CD14-positive monocyte (primary cell): ENCODE measurements at places on chromosomes 5 and 9.

- no peak for DNase-seq
Measured at GRCh38 chr5:145557345-145557744, 277.8 kb downstream of the PRELID2 start.

GRCh38 chr9:91536211-91536691 is 112.6 kb upstream of the NFIL3 start:
- DNase-seq: no peak

GRCh38 chr9:6471231-6471850 is 58.3 kb downstream of the UHRF2 start:
- DNase-seq: no peak

DNA sequence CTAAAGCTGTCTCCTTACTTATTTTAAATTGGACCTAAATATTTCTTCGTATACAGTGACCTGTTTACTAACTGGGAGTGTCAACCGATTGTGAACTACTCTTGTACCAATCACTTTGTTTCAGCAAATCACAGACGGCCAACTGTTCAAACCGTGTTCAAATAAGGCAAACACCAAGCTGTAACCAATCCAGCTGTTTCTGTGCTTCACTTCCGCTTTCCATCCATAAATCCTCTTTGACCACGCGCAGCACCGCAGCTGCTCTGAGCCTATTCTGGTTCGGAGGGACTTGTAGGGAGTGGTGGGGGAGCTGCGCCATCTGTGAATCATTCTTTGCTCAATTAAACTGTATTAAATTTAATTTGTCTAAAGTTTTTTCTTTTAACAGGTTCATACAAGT is 4.8 kb upstream of the FAM240B start:
- no peak for DNase-seq

DNA sequence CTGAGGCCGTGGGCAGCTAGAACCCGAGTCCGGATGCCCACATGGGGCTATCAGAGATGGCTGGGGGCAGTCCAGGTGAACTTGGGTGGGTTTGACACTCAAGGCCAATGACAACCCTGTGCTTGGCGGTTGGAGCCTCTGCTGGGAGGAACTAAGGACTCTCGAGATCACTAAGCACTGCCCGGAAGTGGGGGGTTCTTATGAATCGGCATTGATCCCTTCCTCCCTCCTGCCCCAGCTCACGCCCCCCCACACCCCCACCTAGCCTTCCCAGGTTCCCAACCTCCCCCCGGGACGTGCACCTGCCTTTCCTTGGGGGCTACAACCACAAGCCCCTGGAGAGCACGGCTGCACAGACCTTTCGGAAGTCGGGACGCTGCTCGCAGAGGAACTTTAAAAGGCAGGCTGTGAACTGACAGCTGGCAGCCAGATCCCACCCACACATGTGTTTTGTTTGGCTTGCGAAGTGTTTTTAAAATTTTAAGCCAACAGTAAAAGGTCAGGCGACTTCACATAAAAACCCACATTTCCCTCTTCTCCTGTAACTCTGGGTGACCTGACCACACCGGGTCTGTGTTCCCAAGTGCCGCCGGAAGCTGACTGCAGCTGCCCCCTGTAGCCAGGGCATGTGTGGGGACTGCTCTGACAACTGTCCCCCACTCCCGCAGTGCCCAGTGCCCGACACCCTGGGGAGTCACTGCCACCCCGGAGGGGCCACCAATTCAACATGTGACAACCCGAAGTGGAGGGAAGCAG is 5.1 kb upstream of the RALGDS start:
- no peak for DNase-seq

DNA sequence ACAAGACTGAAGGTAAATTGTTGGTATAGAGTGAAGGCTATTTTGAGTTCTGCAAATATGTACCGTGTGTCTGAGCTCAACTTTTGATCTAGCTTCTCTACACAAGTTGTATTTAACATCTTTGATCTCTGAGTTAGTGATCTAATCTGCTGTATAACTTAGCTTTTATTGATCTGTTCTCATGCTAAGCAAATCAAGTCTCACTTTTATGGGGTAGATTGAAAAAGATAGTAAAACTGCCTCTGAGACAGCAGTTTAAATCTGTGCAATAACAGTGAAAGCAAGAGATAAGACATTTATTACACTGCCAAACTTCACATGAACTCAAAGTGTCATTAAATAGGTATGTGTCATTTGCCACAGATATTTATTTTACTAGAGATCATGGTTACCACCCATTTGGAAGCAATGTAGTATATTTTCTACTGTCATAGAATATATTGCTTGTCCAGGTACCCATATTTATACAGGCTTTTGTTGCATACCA is 477.3 kb downstream of the ISL1 start:
- DNase-seq: no peak

DNA sequence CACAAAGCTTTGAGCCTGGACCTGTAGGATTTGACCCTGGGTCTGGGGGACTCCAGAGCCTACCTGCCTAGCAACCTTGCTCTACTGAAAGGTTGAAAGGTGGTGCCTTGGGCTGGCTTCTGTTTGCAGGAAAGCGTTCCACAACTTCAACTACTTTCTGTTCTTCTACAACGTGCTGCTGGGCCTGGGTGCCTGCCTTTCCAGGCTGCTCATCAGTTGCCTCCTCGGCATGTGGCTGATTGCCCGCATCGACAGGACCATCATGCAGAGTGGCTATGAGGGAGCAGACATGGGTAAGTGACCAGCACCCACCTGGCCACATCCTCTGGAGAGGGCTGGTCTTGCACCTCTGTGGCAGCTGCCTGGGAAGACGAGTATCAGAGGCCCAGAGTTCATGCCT is 13.6 kb upstream of the CCDC180 start:
- no peak for DNase-seq

DNA sequence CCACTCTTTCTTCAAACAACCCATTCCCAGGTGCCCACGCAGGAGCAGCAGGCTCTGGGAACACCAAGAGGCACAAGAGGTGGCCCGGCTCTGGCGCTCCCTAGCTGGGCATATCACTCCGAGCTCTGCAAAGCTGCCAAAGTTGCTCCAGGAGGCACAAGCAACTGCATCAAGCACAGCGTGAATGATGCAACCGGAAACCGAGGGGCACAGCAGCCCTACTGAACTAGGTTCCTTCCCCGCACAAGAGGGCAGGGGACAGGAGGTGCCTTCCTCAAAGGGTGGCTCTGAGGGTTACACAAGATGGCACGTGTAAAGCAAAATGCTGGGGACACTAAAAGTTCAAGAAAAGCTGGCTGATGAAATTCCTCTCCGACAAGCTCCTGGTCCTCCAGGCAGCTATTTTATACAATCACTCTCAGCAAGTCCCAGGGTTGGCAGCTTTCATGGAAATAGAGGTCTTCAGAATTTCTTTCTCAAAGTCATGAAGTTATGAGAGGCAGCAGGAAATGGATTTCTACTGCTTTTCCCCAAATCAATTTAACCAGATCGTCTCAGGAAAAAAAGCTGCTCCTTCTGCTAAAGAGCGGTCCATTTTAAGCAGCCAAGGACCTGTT is 22.9 kb downstream of the PSMB7 start:
- peak; percentile 86 for DNase-seq

- DNase-seq: no peak
Measured at GRCh38 chr5:179112469-179113142, 52.4 kb downstream of the ZNF354C start.

DNA sequence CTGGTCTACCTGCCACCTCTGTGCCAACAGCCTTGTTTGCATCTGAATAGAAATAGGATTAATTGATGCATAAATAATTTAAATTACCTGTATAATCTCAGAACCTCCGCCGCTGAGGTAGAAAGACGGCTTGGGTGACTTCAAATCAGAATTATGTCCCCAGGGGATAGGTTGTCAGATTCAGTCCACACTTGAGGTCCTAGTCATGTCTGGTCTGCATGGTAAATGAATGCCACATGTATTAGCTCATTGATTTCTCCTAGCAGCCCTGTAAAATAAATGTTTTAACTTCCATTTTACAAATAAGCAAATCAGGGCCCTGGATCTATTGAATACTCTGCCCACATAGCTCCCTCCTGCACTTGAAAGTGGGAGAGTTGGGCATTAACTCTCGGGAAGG is 368.0 kb upstream of the WWC1 start:
- no peak for DNase-seq

- no peak for DNase-seq
Measured at GRCh38 chr5:126030698-126031097, 392.5 kb upstream of the GRAMD2B start.

DNA sequence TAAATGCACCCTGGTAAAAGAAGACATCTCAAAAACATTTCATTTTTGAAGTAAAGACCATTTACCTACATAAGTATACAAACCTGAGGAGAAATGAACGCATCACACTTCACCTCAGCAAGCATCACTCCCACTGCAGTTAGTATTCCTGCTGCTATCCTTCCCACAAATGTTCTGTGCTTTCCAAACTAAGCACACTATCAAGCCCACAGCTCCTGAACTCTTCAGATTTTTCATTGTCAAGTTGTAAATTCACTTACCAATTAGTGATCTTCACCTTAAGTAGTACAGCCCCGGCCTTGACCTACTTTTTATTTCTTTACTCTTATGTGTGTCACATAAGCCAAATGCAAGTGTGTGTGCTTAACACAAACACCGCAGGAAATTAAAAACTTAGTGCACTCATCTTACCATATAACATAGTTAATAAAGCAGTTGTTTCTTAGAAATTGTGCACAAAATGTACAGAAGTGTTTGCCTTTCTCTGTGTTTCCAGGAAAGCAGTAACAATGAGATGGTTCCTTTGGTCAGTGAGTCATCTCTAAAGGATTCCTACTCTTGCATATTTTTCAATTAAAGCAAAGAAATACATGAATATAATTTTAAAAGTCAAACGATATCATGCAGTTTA is 169.4 kb downstream of the APBA1 start:
- no peak for DNase-seq

- no peak for DNase-seq
Measured at GRCh38 chr5:31137676-31138075, 55.8 kb upstream of the CDH6 start.

GRCh38 chr9:106712279-106712678 is 150.7 kb upstream of the ZNF462 start:
- no peak for DNase-seq

- DNase-seq: no peak
Measured at GRCh38 chr9:86924206-86924605, 23.1 kb downstream of the GAS1 start.

DNA sequence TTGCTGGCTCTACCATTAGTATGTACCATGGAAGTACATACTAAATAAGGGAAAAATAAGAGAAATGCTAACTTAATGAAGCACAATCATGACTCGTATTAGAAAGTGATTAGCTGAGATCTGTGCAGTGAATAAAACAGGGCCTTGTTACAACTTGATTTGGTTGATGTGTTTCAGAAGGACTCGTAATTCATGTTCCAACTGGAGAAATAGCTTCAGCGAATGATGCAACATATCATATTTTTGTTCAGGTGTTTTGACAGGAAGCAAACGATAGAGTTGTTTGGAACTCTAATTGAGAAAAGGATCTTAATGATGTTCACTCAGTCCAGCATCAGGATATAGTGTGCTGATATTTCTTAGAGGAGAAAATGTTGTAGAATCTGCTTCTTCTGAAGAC is 474.6 kb upstream of the WWC1 start:
- DNase-seq: no peak

- no peak for DNase-seq
Measured at GRCh38 chr5:112012104-112012503, 255.1 kb upstream of the NREP start.

DNA sequence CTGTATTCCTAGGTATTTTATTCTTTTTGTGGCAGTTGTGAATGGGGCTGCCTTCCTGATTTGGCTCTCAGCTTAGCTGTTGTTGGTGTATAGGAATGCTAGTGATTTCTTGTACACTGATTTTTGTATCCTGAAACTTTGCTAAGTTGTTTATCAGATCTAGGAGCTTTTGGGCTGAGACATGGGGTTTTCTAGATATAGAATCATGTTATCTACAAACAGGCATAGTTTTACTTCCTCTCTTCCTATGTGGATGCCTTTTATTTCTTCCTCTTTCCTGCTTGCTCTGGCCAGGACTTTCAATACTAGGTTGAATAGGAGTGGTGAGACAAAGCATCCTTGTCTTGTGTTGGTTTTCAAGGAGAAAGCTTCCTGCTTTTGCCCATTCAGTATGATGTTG is 129.9 kb downstream of the DMXL1 start:
- peak; percentile 16 for DNase-seq

- no peak for DNase-seq
Measured at GRCh38 chr5:5456858-5457257, 34.4 kb downstream of the ICE1 start.

- DNase-seq: no peak
Measured at GRCh38 chr5:112366987-112367386, 52.1 kb downstream of the EPB41L4A start.

DNA sequence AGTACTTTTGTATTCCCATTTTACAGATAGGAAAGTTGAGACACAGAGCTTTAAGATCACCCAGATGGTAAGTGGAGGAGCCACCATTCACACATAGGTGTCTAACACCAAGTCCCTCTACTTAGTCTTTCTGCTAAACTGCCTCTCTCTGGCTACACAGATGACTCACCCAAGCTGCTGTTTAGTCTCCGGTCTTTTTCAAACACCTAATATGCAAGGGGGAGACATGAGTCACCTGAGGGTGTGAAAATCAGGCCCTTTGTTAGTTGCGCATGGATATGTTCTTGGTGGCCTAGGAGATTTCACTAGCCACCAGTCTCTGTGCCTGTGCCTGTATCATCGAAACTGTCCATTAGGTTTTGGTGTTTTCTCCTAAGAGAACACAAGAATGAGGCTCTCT is 117.8 kb downstream of the MAST4 start:
- DNase-seq: no peak

GRCh38 chr5:98933445-98934072 is 4.8 kb upstream of the CHD1 start:
- DNase-seq: peak; percentile 88

DNA sequence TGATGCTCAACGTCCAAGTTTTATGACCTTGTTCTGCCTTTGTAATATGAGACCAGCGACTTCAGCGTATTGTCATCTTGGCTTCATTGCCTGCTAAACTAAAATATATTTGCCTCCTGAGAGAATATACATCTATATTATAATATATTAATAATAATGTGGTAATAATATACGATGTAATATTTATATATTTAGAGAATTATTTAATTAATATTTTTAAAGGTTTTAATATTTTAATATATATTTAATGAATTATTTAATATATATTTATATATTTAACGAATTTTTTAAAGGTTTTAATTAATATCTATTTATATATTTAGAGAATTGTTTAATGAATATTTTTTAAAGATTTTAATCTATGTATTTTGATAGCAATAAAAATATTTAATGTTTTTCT is 700.7 kb downstream of the TAF11L14 start:
- DNase-seq: no peak

DNA sequence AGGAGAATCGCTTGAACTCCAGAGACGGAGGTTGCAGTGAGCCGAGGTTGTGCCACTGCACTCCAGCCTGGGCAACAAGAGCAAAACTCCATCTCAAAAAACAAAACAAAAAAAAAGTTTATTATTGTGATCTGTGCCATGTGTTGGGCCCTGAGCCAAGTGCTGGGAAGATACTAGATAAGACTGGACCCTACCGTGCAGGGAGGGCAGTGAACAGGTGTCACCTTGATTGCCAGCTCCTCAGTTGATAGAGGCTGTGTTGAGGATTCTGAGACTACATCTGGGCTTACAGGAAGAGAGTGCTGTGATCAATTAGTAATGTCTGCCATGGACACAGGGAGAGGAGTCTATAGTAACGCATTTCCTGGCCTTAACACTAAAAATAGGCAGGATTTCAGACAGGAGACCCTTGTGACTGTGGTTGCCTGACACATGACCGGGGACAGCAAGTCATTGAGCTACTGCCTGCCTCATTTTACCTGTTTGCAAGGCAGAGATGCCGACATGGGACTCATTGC is 201.5 kb downstream of the C9orf50 start:
- no peak for DNase-seq

- DNase-seq: no peak
Measured at GRCh38 chr5:1279443-1280151, 15.3 kb downstream of the TERT start.
